Spleen (tissue), 13 donors: ENCODE measurements at places on chromosomes 3 and 15.

DNA sequence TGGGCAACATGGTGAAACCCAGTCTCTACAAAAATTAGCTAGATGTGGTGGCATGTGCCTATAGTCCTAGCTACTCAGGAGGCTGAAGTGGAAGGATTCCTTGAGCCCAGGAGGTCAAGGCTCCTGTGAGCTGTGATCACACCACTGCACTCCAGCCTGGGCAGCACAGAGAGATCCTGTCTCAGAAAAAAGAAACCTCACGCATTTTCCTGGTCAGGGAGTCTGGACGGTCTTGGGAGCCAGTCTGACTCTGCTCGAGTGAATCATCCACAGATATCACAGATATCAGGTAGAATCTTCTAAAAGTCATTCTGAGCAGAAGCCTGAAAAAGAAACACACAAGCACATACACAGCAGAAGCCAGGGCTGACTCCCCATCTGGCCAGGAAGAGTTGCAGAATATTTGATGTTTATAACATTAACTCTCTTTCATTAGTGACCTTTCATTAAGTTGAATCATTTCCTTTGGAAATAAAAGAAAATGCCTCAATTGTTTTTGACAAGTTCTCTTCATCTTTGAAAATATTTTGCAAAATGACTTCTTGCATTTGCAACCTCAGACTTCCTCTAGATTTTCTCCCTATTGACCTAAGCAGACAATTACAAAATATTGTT is 56.5 kb upstream of the ABHD17C start:
- no peak for DNase-seq

DNA sequence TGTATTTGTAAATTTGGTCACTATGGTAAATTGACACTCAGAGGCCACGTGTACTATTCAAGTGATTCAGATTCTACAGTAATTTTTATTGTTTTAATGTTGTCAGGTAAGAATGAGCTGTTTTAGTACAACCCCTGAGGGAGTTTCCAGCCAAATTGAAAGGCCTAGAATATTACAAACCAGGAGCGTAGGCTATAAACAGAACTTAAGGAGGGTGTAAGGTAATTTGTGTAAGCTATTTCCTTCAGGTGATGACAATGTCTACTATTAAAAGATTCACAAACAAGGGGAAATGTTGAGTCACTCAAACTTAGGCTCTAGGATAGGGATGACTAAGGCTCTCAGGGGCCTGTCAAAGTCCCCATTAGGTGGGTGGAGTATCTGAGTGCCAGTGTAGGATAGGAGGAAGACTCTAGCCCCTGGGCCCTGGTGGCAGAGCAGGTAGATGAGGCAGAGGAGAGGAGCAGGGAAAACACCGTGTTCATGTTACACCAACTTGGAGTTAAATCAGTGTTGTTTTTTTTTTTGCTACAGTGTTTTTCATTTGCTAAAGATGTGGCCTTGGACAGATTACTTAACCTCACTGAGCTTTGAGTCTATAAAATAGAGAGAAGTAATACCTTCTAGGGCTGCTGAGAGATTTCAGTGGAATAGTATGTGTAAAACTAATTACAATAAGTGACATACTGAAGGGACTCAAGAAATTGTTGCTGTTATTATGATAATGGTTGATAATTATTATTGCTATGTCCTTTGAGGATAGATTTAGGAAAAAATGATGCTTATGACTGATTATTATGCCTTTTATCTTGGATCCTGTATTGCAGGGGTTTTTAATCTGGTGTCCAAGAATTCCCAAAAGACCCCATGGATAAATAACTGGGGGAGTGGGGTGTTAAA is 10.3 kb downstream of the TM4SF1 start:
- DNase-seq = no peak

GRCh38 chr15:100926971-100927756 is 8.0 kb downstream of the LRRK1 start:
- no peak for DNase-seq

DNA sequence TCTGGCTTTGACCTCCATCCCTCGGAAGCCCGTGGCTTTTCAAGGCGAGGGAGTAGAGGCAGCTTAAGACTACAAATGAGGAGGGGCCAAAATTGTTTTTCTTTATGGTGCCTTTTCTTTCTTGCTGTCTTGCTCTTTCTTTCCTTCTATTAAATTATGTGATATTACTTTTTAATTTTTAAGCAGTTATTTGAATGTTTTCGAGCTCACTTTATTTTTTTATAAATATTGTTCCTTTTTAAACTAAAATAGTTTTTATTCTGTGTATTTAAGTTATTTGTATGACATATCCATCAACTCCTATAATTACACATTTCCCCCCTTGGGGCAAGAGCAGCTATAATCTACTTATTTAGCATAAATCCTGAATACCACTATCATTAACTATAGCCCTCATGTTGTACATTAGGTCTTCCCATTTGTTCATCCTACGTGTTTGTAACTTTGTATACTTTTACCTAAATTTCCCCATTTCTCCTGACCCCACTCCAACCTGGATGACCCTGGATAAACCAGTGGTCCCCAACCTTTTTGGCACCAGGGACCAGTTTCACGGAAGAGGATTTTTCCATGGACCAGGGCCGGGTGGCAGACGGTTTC is 622 bp upstream of the PLSCR1 start:
- DNase-seq = no peak

- no peak for DNase-seq
Measured at GRCh38 chr3:46422617-46423016, 15.6 kb downstream of the CCRL2 start.

DNA sequence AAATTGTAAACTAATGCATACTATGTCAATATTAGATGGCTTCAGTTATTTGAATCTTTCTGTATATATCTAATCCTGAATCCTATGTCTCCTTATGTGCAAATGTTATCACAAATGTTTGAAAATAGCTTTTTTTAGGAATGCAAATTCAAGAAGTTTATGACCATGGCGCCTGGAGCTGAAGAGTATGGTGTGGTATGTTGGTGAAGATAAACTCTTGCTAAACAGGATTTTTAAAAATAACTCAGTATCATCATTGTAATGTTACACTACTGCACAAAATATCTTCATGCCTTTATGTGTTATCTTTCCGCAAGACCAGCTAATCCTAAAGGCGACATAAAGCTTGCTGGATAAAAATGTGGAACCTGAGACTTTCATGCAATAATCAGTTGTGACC is 382.6 kb downstream of the ROBO1 start:
- DNase-seq = no peak

GRCh38 chr15:66164788-66165187 is 88.8 kb downstream of the MEGF11 start:
- DNase-seq = no peak

DNA sequence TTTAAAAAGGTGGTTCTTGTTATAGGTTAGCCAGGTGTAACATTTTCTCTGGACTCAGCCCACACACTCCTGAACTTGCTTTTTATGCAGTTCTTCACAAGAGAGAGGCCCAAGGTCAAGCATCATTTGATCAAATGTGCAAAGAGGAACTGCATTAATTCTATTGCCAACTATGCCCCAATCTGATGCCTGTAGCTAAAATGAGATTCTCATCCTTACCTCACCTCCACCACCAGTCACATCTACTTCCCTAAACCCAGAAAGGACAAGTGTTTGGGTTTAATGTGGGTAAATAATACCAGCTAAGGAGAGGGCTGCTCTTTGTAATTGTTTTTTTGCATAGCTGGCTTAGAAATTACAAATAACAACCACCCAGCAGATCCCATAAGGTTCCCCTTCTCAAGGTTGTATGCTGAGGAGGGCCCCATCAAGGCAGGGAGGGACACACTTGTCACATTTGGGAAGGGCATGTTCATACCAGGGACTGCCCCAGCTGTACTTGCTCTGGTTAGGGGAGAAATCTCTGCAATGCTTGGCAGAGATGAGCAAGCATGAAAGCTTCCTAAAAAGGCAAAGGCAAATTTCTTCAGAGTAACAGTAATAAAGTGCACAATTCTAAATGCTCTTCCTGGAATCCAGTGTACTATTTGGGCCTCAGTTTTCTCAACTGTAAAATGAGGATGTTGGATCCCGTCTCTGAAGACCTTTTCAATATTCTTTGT is 76.2 kb downstream of the TGFBR2 start:
- no peak for DNase-seq

GRCh38 chr3:187025254-187025655 is 94.9 kb downstream of the ST6GAL1 start:
- DNase-seq = no peak

DNA sequence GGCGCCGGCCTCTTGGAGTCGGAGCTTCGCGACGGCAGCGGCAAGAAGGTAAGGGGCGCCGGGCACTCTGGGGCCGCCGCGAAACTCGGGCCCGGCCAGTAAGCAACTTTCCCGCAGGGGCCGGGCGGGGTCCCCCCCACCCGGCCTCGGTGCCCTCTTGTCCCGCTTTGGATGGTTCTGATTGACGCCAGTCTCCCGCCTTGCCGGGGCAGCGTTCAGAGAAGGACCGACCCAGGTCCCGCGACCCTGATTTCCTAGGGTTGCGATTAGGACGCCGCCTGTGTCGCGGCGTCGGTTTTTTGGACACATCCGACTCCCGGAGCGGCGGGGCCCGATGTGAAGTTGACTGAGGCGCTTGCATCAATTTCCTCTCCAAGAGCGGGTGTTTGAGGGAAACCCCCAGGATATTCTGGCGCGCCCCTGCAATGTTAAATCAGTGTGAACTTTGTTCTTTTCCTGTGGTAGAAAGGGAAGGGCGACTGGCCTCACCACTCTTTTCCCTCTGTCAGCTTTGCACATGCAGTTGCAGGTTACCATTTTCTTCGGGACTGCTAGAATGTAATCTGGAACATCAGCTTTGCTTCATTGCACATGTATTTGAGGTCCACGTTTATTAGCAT is 755 bp downstream of the PDE8A start:
- peak; percentile 90 for DNase-seq

- DNase-seq = no peak
Measured at GRCh38 chr3:46504789-46505188, 7.0 kb downstream of the RTP3 start.

GRCh38 chr3:41328926-41329325 is 129.6 kb downstream of the CTNNB1 start:
- DNase-seq = no peak

- DNase-seq = no peak
Measured at GRCh38 chr3:35867791-35868190, 228.5 kb downstream of the ARPP21 start.

DNA sequence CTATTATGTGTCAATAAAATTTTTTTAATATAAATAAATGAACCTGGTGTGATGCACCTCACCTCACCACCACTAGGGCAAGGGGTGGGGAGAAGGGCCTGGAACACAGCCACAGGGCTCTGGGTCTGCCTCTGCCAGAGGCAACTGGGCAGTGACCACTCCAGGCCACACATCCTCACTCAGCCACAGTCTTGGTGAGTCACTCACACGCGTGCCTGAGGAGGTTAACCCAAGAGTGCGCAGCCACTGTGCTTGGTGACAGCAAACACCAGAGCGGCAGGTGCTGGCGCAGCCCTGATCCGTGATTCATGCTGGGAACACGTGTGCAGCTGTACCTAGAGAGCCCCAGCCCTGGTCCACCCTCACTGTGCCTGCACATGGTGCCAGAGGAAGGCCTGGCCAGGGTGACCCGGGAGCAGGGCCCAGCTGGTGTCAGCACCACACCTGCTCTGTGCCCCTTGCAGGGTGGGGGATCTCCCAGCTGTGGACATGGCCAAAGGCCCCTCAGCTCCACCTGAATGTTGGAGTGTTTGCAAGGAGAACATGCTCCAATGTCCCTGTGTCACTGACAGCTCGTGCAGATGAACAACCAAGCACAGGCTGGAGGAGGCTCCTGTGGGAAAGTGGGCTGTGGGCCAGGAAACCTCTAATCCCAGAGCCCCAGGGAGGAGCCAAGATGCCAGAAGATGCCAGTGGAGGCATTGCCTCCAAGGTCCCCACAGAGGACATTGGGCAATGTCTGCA is 2.1 kb downstream of the SLC41A3 start:
- DNase-seq = no peak

GRCh38 chr15:37138591-37139215 is 38.4 kb upstream of the MEIS2 start:
- DNase-seq = no peak

DNA sequence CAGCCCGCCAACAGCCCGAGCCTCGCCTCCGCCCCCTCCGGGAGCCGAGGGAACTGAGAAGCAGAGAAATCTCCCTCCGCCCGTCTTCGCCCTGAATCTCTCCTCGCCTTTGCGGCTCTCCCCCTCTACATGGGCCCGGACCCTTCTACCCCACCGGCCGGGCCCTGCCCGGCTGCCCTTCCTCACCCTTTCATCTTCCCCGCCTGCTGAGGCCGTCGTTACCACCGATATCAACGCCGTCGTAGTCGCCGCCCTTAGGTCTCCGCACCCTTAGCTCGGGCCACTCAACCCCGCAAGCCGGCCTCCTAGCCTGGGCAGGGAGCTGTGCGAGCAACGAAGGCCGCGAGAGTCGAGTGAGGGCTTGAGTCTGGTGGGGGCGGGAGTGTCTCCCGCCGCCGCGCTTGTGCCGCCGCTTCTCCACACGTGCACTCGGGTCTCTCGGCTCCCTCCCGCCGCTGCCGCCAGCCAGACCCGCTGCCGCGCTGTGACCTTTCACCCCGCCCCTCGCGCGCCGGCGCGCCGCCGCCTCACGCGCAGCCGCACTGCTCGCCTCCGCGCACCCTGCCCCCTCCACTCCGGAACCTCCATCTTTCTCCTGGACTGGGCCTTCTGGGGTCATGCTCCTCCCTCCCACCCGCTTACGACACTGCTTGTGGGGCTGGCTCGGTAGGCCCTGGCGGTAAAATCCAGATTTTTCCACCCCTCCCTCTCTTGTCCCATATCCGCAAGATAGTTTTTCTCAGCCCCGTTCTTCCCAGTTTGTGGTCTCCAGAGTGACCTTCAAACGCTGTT is at the start of gene NAA50:
Gene NAA50, minus strand, starts transcription at position 494 of the 792 bp plus-strand sequence. Its CDS starts 300 bp downstream, at position 194.
- DNase-seq = peak; percentile 97

DNA sequence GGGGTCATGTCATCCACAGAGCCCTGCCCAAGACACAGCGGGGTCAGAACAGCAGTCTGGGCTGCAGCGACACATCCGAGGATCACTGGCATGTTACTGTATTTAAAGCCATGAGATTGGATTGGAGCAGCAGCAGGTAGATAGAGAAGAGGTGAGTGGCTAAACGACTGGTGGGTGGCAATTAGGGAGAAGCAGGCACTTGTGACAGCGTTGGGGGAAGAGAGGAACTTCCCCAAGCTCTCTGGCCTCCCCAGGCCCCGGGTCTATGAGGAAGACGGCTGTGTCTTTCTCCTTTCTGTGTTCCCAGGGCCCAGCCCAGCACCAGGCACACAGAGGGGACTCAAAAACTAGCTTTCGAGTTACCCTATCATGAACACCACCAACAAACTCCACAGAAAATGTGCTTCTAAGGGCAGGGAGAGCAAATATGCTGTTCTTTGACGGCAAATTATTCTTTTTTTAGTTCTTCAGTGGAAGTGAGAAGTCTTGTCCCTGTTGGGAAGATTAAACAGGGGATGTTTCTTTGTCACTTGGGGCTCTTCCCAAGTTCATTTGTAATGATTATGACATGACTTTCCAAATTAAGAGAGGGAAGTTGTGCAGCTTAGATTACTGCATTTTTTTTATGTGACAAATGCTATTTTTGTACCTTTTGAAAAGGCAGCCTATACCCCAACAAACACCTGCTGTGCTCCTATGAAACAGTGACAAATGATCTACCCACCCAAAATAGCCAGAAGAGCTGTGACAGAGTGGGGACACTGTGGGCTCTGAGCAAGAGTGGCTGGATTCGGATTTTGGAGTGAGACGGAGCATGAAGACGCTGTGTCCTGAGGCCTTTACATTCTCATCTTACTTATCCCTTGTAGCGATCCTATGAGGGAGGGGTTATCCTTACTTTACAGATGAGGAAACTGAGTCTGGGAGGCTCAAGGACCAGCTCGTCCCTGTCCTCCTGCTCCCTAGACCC is 7.2 kb upstream of the SYNM start:
- DNase-seq = no peak

- no peak for DNase-seq
Measured at GRCh38 chr3:13794322-13794721, 85.5 kb downstream of the WNT7A start.

GRCh38 chr15:40293905-40294895 is 11.3 kb upstream of the ANKRD63 start:
- DNase-seq = peak; percentile 47
